ENCODE measurements at places on chromosomes 5 and 9. TPM values are rescaled to one million over a fixed set of nuclear protein-coding genes. Genes with fewer than 3 reads are reported as not detected.

TSPAN17 gene
- total RNA-seq: 37.4 TPM

DNA sequence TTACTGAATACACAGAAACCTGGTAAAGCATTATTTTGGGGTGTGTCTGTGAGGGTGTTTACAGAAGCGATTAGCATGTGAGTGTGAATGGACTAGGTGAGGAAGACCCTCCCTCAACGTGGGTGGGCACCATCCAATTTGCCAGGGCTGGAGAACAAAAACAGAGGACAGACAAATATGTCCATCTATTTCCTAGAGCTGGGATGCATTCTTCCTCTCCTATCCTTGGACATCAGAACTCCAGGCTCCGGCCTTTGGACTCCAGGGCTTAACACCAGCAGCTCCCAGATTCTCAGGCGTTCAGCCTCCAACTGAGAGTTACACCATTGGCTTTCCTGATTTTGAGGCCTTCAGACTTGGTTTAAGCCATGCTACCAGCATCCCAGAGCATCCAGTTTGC, 65.8 kb upstream of the CHD1 start:
- DNase-seq: no peak

DNA sequence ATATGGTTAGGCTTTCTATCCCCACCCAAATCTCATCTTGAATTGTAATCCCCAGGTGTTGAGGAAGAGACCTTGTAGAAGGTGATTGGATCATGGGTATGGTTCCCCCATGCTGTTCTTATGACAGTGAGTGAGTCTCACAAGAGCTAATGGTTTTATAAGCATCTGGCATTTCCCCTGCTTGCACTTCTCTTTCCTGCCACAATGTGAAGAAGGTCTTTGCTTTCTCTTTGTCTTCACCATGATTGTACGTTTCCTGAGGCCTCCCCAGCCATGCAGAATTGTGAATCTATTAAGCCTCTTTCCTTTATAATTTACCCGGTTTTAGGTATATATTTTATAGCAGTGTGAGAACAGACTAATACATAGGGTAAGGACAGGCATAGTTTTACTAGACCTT, 334.5 kb downstream of the TLR4 start:
- no peak for DNase-seq

GRCh38 chr9:117249799-117250198, 165.1 kb downstream of the ASTN2 start:
- no peak for DNase-seq

DNA sequence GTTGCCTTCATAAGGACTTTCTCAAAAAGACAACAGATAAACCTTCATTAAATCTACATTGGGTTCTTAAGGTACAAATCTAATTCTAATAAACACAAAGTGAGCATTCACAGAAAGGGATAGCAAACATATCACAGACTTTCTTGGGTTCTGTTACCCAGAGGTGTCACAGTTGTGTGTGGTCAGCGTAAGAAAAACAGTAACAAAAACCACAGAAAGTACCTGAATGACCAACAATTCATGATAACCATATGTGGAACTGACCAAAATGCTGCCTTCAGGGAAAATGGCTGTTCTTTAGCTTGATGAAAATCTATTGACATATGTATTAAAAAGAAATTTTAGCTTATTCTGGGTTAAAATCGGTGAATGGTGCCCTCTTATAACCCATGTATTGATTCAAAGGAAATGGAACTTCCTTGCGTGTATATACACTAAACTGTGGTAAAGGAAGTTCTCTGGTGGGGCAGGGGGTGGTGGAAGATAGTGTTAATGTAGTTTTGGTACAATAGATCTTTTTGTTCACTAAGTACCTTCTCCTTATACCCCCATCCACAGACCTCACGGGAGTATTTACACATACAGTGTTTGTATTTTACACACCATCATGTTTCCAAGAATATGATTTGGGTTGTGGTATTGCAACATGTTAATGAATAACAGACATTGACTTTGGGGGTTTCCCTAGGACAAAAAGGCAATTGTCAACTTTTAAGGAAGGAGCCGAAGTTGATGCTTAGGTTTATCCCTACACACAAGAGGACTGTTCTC, 152.5 kb downstream of the APBA1 start:
- no peak for DNase-seq

- no peak for DNase-seq
Measured at GRCh38 chr5:89300426-89300970, 417.5 kb upstream of the MEF2C start.

All from lung (tissue), 17 donors.